Left lobe of liver (tissue), 2 donors: ENCODE measurements at places on chromosomes 4 and X. TPM values are rescaled to one million over a fixed set of nuclear protein-coding genes. Genes with fewer than 3 reads are reported as not detected.

Gene SRPX
- total RNA-seq, result 6.6 TPM

Gene RBMX2
- 5.7 TPM for total RNA-seq

Gene CFAP47
- total RNA-seq, result 0.40 TPM

Gene ADGRG2
- total RNA-seq, result 1.2 TPM

Gene FAM47A
- total RNA-seq, result not detected

Gene KIAA1210
- total RNA-seq, result not detected

Gene FRMPD3
- not detected for total RNA-seq

Gene OTC
- total RNA-seq, result 94.6 TPM

Gene USP26
- total RNA-seq, result not detected
